ENCODE measurements at places on chromosomes 1 and 21.

DNA sequence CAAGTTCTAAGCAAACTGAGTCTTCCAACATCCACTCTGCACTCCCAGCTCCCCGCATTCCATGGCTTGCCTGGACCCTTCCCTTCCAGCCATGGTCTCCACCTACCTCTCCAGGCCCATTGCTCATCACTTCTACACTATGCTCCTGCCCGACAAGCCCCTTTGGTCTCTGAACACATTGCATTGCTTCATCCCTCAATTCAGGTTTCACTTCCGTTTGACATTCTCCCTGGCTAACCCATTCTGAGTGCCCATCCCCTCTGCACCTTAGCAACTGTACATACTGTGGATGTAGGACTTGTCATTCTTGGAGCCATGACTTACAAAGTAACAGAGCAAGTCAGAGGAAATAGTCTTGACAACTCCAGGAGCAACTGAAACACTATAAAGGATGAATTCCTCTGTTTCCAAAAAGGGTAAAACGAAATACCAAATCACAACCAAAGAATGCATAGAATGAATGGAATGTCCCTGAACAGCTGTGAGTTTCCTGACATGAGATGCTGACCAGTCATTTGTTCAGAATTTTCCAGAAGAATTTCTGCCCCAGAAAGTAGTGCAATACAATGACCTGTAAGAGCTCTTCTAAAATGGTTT lies 66.7 kb downstream of the KCNJ6 start:
- no peak for DNase-seq

GRCh38 chr1:179547021-179547535 lies 28.7 kb downstream of the NPHS2 start:
- DNase-seq: no peak

DNA sequence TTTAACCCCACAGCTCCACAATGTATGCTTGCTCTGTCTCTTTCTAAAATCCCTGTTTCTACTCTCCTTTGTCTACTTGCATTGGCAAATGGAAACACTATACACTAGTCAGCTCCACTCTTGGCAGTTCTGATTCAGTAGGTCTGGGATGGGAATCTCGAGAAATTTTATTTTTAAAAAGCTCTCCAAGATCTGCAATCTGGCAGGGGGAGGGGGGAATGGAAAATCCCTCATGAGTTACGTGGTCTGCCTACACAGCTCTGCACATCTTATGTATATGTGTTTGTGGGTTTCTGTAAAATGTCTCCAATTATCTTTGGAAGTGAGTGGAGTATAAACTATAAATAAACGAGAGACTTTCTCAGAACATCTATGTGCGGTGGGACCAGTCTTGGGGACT lies 9.9 kb upstream of the GALNT2 start:
- no peak for DNase-seq

GRCh38 chr1:210627755-210628154 lies 299.1 kb downstream of the HHAT start:
- no peak for DNase-seq

DNA sequence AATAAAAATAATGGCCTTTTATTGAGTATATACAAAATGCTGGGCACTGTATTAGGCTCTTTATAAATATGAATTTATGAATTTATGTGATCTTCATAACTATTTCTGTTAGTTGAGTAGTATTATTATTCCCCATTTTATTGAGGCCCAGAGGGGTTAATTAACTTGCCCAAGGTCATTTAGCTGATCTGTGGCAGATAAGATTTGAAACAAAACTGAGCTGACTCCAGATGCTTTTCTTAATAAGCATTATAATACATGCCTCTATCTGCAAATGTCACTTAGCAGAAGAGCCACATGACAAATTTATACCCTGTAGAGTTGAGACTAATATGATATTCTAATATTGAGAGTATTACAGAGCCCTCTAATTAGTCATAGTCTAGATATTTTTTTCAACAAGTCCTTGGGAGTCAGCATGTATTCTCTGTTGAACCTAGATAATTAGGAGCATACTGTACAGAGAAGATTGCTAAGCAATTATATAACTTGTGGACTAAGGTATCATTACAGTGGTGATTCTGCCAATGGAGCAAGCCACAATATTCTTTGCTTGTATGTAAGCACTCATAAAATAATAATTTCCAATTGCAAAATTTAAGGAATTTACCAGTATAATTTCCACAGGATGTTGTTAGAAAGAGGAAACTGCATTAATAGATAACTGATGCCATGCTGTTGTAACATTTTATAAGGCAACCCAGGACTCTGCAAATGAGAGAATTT lies 112.0 kb downstream of the LRRC40 start:
- DNase-seq: no peak

Measured in CD4-positive, alpha-beta T cell treated with Interleukin-1 beta for 1 hour (primary cell).